Mesothelial cell of epicardium (in vitro differentiated cells): ENCODE measurements at places on chromosomes 12 and 14. TPM values are rescaled to one million over a fixed set of nuclear protein-coding genes. Genes with fewer than 3 reads are reported as not detected.

Gene LRP1
- 229 to 253 TPM (median 243 TPM) in 3 replicates for total RNA-seq

Gene CLEC2A
- total RNA-seq = 0.29 TPM in 1 of 3 replicates, not detected in the others

Gene PPP2R3C
- total RNA-seq = 24.3 to 25.2 TPM (median 25.2 TPM) in 3 replicates

Gene SYT10
- 12.9 to 14.3 TPM (median 13.7 TPM) in 3 replicates for total RNA-seq
